ENCODE measurements at places on chromosomes 7 and 10.
A peak's percentile ranks its signal among the peaks of the same experiment; 100 is the strongest.

DNA sequence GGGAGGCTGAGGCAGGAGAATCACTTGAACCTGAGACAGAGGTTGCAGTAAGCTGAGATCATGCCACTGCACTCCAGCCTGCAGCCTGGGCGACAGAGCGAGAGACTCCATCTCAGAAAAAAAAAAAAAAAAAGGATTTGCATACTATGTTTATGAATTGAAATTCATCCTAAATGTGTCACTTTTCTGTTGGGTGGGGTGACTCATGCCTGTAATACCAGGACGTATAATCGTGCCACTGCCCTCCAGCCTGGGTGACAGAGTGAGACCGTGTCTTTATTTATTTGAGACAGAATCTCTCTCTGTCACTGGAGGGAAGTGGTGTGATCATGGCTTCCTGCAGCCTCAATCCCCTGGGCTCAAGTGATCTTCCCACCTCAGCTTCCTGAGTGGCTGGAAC lies 5.8 kb downstream of the ZNF212 start:
- DNase-seq = no peak

DNA sequence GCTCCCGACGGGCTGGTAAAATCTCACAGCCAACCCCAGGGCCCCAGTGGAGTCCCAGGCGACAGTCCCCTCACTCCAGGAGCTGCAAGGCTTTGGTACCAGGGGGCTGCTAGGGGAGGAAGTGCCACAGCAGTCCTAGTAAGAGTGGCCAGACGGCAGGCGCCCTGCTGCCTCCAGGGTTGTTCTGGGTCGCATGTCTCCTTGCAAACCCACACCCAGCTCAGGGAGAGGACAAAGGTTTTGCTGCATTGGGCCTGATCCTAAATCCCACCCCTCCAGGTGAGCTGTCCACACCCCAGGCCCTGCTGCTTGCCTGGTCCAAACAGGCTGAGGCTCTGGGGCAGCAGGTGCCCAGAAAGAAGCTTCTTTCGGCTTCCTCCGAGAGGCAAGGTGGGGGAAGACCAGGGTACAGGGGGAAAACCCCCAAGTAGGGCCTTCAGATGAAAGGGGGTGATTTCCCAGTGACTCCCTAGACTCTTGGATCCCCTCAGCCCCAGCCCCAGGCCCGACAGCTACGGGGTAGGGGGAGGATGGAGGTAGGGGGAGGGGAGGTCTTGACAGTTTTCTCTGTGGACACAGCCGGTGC lies 4.2 kb upstream of the KCP start:
- DNase-seq = no peak

DNA sequence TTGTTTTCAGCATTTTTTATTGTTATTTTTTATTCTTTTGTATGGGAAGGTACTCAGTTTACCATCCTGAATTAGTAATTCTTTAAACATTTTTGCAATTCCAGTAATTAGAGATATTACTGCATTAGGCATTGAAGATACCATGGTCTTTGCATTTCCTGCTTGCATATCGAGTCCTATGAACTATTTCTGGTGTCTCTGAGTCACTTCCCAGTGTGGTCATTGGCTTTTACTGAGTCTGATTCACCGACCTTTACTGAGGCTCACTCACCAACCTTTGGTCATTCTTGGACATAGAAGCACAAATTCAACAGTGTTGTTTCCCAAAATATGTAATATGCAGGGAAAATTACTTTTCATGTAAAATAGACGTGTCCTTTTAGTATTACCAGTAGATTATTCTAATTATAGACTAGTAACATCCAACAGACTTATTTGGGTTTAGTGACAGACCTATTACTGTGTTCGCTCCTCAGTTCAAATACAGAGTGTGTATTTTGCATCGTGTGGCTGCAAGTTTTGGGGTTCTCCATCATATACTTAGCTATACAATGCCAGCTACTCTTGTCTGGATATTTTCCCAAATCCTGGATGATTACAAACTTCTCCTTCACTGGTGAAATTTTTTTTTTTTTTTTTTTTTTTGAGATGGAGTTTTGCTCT lies 180.7 kb upstream of the PRSS1 start:
- DNase-seq = peak; percentile 40

DNA sequence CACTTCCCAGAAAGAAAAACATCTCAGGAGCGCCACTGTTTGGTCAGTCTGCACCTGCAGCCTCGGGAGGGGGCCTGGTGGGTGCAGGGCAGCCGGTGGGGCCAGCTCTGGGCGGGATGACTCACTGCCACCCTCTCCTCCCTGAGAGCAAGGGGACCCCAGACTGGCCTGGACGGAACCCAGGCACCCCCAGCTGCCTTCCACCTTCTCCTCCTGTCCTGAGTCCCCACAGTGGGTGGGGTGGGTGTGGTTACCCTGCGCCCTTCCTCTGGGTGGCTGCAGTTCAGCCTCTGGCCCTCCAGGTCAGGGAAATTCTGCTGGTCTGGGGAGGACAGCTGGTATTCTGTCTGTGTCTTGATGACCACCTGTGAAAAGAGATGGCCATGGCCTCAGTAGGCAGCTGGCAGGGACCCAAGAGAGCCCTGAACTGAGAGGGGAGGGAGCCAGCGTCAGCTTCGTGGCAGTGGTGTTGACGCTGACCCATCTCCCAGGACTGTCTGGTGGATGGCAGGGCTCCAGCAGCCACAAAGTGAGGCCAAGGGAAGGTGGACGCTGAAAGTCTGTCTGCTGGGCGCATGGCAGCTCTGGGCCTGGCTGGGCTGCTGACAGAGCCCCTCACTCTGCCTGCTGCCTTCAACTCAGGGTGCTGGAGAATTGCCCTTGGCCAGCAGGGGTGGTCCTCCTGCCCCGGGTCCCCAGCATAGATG lies 8.9 kb downstream of the CALY start:
- no peak for DNase-seq

- DNase-seq = peak; percentile 68
Measured at GRCh38 chr7:148503900-148504487, 86.6 kb upstream of the C7orf33 start.

- no peak for DNase-seq
Measured at GRCh38 chr10:130429809-130430208, 293.6 kb downstream of the GLRX3 start.

GRCh38 chr7:16740996-16741395 lies 12.6 kb upstream of the TSPAN13 start:
- no peak for DNase-seq

GRCh38 chr10:122850705-122851640 lies 5.3 kb upstream of the CUZD1 start:
- no peak for DNase-seq

DNA sequence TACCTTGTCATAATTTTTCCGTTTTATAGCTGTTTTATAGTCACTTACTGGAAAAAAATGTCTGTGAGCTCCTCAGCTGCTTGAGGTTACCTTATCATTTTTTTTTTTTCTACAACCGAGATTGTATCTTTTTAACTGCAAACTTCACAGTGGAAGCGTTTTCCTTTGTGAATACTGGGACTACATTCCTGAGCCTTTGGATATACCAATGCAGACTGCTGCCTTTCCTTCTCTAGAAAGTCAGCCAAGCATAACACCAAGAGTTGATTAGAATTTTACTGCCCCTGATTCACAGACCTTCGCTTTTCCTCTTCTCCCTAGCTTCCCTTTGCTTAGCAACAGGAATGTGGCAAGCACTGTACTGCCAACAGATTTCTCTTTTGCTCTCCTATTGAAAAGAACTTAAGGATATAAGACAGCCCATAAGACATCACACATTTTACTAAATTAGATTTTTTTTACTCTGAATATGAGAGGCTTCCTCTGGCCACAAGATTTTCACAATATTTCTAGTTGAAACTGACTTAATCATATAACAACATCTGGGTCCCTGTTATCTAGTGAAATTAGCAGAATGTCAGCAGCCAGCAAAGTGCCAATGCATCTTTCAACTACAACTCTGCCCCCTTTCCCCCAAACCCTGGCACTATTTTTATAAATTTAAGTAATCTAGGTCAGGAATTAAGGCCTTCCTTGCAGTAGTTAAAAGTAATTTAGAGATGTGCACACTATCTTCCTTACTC lies 170.6 kb downstream of the PRKG1 start:
- no peak for DNase-seq

DNA sequence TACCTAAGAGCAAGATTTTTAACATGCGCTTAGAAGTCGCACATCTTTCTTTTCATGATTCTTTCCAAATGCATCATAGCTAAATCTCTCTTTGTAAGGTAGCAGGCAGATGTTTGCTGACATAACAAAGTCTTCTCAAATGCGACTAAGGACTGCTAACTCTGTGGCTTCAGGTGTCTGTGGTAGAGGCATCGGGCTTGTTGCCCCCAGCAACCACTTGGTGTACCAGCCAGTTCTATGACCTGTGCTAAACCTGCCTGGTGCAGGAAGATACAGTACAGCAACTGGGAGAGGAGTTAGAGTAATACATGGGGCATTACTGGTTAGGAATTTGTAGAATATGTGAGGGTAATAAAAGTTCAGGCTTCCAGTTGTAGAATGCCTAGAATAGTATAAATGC lies 654.1 kb downstream of the NRG3 start:
- DNase-seq = no peak

DNA sequence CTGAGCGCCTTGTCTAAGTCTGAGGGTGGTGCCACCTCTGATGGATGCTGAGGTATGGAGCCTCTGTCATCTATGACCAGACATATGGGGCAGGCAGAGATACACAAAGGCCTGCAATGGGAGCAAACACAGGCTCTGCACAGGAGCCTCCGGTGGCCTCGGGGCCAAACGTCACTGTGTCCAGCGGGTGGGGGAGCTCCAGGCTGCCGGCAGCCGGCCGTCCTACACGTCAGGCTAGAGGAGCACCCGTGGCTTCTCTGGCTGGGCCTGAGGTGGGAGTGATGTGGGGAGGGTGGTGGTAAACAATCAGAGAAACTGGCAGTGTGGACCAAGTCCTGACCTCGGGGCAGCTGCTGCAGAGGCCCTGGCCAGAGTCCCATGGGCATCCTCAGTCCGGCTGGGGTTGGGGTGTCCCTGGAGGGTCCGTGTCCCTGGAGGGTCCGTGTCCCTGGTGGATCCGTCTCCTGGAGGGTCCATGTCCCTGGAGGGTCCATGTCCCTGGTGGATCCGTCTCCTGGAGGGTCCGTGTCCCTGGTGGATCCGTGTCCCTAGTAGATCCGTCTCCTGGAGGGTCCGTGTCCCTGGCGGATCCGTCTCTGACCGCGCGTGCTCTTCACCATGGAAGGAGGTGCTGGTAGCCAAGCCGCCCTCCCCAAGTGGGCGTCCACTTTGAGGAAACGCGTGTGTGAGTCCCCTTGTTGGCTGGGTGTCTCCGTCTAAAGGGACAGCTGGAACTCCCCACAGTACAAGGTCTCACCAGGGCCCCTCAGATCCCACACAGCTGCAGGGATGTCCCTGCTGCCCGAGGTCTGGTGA lies 24.2 kb upstream of the FAM20C start:
- no peak for DNase-seq

Measured in SK-MEL-5 (cell line).